ENCODE measurements at places on chromosomes 2 and 18.

DNA sequence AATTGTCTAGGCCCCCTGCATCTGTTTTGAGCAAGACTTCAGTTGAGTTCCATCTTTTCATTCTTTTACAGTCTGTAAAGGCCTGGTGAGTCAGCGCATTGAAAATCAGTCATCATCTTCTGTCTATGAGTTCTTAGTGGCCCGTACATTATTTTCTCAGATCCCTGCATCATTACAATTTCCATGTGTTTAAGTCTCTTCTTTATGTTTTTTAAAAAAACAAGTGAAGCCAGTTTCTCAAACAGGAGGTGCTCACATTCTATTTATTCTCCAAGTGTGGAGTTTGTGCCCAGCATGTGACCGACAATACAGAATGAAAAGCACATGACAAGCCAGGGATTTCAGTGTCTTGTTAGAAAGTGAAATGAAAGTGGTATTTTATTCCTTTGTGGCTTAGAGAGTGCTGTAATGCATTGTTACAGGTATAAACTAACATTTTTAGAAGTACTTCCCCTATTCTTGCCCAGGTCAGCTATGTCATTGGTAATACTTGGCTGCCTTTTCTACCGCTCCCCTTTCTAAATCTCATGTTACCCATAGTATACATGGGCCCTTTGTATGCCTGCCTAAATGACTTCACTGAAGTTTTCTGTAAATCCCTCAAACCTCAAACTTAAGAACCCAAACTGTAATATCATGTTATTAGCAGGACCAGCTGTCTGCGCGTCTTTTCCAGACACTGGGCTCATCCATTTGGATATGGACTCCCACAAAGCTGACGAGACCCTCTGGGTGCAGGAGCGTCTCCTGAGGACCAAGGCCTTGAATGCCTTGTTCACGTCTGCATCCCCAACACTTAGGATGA is 67.6 kb downstream of the FEZ2 start:
- DNase-seq, result no peak

DNA sequence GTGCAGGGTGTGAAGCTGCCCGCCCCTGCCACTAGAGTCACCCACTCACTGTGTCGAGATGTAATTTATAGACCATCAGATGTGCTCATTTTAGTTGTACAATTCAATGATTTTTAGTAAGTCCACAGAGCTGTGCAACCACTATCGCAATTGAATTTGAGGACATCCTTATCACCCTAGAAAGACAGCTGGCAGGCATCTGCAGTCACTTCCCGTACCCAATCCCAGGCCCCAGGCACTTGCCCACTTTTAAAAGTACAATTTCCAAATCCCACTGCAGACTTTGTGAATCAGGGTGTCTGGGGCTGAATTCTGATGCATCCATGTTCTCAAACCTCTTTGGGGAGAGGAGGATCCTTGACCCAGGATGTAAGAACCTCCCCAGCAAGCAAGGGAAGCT is 521.3 kb upstream of the SALL3 start:
- no peak for DNase-seq

- no peak for DNase-seq
Measured at GRCh38 chr2:72386288-72386687, 238.6 kb upstream of the CYP26B1 start.

DNA sequence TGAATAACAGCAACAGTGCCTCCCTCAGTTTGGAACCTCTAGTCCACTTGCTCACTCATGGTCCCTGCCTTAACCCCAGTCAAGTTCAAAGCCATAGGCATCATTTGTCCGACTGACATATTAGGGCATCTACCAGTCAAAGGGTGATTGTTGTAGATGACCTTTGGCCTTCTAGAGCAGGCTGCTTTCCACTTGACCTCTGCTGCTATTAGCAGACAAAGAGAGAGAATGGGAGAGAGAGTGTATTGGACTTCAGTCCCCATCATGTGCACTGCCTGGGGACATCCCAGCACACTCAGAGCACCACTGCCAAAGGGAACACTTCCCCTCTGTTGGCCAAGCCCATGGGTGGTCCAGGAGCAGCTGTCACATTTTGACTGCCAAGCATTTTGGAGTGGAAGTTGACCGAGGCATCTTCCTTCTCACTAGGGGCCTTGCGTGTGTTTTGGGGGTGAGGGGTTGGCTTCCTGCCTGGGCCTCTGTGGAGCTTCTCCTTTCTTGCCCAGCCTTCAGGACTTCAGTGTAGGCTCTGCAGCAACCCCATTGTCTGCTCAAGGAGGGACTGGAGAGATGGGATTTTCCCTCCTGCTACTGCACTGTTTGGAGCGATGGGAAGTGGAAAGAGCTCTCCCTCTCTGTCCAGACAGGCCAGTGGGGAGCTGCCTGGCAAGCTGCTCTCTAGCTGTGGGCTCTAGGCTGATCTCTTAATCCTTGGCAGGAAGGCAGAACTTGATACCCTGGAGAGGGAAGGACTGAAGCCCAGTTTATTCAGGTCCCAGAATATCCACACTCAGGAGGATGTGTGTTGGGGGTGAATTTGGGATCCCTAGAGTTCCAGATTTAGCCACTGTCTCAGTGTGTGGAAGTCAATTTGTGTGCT is 68.1 kb downstream of the TMEM247 start:
- DNase-seq, result no peak

GRCh38 chr2:26769089-26769761 is 5.1 kb downstream of the SLC35F6 start:
- no peak for DNase-seq

DNA sequence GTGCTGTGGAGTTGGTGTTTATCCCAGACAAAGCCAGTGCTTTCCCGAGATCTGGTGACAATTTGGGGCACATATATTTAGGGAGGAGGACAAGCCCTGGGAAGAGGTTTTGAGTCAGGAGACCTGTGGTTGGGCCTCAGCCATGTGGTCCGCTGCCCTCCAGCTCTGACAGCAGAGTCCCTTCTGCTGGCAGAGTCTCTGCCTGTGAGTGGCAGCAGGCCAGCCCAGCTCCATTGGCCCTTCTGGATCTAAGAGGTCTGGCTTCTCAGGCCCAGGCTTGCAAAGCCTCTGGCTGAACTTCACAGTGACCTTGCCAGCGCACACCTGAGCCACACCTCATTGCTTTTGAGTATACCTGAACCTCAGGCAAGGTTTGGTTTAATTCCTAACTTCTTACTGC is 115.3 kb downstream of the BCL2L11 start:
- no peak for DNase-seq

DNA sequence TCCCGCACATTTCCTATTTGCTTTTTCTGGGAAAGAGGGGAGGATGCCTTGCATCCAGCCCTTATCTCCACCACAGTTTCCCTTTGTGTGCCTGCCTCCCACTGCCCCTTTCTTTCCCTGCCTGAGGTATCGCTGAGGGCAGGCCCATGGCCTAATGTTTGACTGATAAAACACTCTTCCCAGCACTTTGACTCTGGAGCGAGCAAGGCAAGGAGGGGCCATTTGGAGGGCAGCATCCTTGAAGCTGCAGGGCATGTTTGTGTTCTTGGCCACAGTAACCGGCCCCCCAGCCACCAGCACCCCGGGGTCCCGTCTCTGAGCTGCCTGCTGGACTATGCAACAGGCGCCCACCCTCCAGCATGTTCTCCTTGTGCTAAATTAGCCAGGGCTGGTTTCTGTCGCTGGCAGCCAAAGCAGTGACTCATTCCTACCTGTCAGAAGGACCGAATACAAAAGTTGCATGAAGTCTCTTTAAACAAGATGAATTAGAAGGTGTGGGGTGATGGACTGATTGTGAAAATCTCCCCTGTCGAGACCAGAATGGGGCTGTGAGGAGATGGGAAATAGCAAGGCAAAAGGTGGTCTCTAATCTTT is 50.7 kb downstream of the BCL2L11 start:
- DNase-seq, result no peak

DNA sequence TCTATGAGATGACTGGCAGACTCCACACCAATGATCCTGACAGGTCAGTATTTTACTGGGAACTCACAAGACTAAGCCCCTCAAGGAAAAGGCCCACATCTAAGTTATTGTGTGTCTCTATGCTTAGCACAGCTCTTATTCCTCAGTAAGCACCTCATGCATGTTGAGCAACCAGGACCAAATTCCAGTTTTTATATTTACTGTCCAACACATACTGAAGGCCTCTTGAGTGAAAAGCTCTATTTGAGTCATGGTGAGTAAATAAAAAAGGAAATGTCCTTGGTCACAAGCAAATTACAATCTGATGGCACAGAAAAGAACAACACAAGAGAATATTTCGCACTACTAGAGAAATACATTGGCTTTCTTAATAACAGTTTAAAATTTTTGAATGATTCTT is 87.9 kb upstream of the ETAA1 start:
- DNase-seq, result no peak

DNA sequence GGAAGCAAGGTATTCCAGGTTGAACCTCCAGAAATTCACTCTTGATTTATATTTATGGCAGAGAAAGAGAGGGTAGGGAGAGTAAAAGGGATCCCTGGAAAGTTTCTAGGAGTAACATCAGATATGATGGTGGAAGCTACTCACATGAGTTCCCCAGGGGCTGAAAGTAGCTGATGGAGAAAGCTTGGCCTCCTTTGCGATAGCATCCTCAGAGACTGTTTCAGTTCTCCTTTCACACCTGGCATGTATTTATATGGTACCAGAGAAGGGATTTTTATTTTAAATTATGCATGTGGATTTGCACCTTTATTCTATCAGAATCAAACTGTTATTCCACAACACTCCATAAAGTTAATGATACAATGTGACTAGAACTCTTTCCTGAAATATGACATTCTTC is 126.3 kb upstream of the OSR1 start:
- DNase-seq, result no peak

DNA sequence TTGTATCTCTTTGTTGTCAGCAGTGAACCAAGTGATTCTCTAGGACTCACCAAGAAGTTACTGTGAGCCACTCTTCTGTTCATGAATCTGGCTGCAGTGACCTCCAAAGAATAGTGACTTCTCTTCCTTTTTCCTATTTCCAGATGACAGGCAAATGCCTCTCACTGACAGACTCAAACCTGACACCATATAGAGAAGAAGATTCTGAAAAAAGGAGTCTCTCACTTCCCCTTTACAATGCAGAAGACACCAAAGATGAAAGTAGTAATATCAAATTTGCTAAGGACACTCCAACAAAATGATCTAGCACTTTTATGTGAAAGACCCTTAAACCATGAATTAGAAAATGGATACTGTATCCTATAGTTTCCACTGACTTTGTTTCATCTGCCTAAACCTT is 44.4 kb upstream of the SETBP1 start:
- no peak for DNase-seq

- no peak for DNase-seq
Measured at GRCh38 chr2:189465076-189465475, 23.8 kb downstream of the WDR75 start.

GRCh38 chr2:188522517-188522916 is 230.8 kb downstream of the GULP1 start:
- no peak for DNase-seq

- DNase-seq, result no peak
Measured at GRCh38 chr18:2656237-2656980, 883 bp downstream of the SMCHD1 start.

DNA sequence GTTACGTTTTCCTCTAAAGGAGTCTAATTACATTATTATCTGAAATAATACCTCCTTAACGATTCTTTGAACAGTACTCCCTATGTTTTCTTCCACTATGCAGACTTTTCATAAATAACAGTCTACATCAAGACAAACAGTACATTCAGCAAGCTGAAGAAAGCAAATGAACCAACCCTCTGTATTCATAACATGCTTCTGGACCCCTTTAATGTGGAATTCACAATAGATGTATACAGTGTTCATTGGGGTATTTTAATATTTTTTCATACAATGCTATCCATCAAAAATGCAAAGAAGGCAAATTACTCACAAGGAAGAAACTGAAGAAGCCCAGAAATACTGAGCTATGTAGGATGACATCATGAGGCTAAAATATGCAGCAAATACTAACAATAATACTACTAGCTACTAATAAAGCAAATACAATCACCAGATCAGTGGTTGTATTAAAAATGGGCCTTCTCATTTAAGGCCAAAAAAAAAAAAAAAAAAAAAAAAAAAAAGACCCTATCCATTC is 408.6 kb downstream of the MTX2 start:
- no peak for DNase-seq

DNA sequence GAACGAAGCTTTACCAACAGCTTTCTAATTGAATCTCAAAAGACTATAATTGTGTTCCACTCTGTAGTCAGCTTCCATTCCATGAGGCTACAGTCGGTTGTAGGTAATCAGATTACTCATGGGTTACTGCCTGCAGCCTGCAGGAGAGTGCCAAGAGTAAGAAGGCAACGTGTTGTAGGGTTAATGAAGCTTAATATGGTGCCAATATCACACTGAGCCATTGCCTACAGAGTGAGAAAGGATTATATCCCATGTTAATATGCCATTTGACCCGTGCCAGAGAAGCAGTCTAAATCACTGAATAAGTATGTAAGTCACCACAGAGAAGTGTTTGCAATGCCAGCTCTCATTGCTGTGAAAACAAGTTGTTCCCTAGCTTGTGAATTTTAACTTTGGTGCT is 734.5 kb upstream of the ACVR2A start:
- no peak for DNase-seq

GRCh38 chr2:132374551-132374950 is 42.1 kb upstream of the GPR39 start:
- DNase-seq, result no peak

DNA sequence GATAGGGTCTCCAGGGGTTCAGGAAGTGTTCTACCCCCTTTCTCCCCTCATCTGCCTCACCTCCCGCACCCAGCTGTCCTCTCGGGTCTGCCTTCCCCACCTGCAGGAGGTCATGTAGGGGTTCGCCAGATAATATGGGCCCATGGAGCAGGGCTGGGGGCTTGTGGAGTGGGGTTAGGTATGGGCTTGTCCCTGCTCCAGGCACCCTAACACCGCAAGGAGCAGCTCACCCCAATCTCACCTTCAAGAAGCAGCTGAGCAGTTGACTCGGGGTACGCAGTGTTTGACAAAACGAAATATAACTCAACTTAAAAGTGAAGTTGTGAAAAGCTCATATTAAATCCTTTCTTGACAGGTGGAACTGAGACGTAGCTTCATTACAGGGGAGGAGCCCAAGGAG is 99.6 kb downstream of the CTIF start:
- no peak for DNase-seq

DNA sequence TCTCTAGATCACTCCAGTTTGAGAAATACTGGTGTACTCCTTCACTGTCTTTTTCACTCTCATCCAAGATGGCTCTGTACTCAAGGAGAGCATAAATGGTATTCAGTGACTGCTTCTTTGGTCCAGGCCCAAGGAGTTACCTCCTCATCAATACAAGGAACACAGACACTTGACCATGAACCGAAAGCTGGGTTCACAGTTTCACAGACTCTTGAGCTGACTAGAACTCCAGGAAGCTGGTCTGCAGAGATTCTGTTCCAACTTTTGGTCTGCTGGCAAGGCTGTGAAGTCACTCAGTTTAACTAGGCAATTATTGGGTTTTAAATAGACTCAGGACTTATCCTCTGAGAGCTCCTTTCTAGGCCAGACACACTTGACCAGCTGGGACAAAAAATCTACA is 7.4 kb upstream of the IGFBP5 start:
- no peak for DNase-seq

DNA sequence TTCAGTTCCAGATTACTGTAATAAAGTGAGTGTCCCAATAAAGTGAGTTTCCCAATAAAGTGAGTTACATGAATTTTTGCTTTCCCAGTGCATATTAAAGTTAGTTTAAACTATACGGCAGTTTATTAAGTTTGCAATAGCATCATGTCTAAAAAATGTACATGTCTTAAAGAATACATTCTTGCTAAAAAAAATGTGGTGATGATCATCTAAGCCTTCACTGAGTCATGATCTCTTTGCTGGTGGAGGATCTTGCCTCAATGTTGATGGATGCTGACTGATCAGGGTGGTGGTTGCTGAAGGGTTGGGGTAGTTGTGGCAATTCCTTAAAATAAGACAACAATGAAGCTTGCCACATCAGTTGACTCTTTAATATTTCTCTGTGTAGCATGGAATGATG is 664.2 kb downstream of the TDRD15 start:
- no peak for DNase-seq

All from DMS153 (cell line).